Cerebellar cortex (tissue), 1 donor: ENCODE measurements at places on chromosomes 6 and 20.
A peak's percentile ranks its signal among the peaks of the same experiment; 100 is the strongest.

GRCh38 chr6:158283304-158283980 is 28.8 kb upstream of the TULP4 start:
- peak; percentile 39 for DNase-seq

- no peak for DNase-seq
Observed at GRCh38 chr20:21124190-21124589, 1.7 kb upstream of the KIZ start.

DNA sequence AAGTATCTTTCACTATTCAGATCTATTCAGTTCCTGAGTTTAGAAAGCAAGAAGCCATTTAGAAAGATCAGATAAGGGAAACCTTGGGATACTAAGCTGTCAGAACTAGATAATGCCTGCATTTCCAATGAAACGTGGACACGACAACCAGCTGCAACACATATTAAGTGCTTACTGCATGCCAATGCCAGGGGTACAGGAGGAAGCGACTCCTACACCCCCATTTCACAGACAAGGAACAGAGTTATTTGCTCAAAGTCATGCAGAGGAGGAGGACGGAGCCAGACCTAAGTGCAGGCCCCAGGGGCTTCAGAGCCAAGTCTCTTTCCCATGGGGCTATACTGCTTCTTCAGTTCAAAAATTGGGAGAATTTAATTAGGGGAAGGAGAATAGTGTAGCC is 62.4 kb downstream of the PREX1 start:
- DNase-seq, result no peak

DNA sequence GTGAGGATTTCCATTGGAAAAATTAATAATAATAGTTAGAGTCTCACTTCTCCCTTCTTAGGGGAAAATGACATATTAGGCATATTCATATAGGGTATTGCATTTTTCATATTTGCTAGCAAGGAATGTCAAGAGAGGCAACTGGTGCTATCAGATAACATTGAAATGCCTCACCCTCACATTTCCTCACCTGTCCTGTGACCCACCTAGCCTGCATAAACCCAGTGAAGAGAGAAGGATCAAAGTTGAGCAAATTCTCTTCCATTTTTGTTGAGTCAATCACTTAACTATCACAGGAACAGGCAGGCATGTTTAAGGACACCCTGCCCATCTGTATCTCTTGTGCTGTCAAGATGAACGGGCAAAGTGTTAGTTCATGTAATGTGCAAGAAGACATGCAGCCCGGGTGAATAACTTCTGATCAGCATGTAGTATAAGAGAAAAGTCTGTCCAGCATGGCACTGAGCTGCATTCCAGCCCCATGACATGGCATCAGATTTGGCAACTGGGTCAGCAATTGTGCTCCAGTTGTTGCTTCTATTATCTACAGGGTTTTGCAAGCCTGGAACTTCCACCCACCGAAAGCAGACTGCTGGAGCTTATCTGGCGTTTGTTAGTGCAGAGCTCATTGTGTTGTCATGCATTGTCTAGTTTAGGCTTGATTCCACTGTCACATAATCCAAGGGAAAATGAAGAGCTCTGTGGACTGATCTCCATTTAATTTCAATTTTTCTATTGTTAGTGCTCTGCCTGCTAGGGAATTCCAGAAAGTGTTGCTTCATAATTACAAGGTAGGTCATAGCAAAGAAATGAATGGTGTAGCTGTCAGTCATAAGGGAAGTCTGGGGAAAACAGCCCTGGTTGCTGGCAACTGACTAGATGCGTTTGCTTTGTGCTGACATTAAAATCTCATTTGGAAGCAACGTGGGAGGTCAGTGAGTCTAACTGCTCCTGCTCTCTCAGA is 138.4 kb upstream of the TNFAIP3 start:
- no peak for DNase-seq

- no peak for DNase-seq
Observed at GRCh38 chr20:22382742-22383141, 201.6 kb downstream of the FOXA2 start.

- DNase-seq, result no peak
Observed at GRCh38 chr6:24139080-24139479, 13.1 kb downstream of the NRSN1 start.

DNA sequence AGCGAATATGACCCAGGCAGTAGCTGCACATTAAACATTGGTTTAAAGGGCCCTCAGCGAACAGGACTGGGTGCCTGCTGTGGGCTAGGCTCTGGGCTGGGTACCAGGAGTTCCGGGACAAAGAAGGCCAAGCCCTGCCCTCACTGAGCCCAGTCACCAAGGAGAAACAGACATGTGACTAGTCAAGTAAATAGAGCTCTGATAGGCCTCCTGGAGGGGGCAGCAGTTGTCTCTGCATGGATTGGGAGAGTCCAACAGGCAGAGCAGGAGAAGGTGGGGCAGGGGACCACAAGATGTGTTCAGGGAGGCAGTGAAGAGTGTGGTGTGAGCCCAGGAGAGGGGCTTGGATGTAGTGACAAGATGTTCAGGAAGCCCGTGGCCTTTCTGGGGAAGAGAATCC is 3.1 kb downstream of the HM13 start:
- DNase-seq, result peak; percentile 52
